Sciatic nerve (tissue), 2 donors: ENCODE measurements at places on chromosomes 16 and 17.
A peak's percentile ranks its signal among the peaks of the same experiment; 100 is the strongest.

GRCh38 chr16:78694414-78694813 is 595.0 kb downstream of the WWOX start:
- DNase-seq, result no peak

- no peak for DNase-seq
Observed at GRCh38 chr17:52470553-52470952, 312.0 kb upstream of the CA10 start.

DNA sequence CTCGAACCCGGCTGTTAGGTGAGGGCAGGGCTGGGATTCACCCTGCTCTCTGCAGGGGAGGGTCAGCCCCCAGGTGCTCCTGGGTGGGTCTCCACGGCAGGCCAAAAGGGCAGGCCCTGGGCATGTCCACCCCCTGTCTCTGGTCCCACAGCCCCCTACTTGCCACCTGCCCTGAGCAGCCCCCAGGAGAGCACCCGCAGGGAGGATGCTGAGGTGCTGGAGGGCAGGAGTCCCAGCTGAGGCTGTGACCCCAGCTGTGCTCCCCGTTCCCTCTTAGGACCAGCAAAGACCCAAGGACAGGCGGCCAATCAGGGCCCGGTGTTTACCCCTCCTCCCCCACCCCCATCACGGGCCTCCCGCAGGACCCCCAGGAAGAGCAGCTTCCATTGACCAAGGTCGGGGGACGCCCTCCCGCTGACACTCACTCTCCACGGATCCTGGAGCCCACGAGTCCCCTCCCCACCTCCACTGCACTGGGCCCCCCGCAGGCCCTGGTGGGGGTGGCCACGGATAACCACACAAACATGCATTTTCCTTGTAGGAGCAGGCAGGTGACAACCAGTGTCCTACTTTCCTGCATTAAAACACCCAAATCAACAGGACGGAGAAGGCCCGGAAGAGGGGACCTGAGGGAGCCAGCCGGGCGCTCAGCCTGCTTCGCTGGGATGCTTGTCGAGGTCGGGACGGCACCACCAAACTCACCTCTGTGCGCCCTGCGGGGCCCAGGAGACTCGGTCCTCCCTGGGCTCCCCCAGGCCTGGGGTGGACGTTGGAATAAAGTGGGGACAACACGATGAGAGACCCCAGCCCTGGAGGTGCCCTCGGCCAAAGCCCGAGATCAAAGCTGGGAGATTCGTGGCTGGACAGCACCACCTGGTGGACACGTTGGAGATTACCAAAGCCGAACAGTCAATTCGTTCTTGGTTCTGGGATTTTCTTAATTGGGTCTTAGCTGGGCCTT is 22.5 kb upstream of the ENPP7 start:
- peak; percentile 80 for DNase-seq

GRCh38 chr16:12086822-12087221 is 110.3 kb downstream of the SNX29 start:
- DNase-seq, result peak; percentile 13

DNA sequence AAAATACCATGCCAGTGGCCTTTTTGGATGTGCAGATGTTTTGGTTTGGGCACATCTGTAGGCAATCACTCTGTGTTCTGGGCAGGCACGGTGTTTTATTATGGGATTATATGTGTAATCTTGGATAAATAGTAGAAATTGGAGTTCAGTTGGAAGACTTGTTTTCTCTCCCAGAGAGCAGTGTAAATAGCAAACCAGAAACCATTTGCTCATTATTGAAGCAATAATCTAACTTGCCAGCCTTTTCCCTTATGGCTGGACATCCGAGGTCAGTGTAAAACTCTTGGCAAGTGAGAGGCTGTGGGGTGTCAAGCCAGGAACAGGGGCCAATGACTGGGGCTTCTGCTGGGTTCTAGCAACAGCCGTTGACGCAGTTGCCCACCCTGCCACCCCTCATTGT is 69.9 kb downstream of the IRX3 start:
- no peak for DNase-seq

DNA sequence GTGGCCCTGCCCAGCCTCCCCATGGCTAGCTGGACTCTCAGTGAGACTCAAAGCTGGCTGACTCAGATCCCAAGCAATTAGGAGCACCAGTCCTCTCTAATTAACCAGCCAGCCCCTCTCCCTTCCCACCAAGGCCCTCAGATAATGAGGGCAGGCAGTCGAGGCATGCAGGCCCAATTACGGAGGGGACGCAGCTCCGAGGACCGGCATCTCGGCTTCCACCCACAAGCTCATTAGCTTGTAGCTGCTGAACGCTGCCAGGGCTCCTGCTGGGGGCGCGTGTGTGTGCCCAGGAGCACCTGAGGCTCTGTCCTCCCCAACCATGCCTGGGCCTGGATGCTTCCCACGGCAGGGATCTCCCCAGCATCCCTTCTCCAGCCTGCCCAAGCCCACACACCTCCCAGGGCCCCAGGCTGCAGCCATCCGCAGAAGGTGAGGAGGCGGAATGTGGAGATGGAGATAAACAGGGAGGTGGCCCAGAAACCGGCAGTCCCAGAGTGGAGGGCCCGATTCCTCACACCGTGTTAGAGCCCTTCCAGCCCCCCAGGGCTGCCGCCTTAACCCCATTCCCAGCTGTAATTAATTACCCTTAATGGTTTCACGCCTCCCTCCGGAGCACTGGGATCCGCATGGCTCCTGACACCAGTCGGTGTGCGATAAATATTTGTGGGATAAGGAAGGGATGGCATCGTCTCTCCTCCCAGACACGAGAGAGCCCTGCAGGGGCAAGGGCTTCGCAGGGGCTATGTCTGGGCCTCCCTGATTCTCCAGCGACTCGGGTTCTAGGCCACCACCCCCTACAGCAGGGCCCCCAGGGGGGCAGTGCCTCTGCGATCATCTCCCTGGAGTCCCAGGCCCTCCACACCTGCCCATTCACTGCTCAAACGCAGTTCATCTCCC is 42.2 kb downstream of the RPH3AL start:
- DNase-seq, result no peak

DNA sequence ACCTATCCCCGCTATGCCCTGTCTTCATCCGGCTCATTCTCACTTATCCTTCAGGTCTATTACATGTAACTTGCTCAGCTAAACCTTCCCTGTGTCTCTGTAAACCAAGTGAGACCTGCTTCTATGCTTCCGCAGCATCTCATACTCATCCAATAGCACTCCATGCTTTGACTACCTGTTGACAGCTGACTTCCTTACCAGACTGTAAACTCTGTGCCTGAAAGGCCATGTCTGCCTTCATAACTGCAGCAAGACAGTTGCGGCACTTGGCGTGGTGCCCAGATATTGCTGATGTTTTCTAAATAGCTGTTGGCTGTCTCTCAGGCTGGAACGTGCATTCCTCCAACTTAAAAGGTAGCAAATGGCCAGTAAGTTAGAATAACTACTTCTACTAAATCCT is 1.8 kb upstream of the OR1E1 start:
- DNase-seq, result no peak

DNA sequence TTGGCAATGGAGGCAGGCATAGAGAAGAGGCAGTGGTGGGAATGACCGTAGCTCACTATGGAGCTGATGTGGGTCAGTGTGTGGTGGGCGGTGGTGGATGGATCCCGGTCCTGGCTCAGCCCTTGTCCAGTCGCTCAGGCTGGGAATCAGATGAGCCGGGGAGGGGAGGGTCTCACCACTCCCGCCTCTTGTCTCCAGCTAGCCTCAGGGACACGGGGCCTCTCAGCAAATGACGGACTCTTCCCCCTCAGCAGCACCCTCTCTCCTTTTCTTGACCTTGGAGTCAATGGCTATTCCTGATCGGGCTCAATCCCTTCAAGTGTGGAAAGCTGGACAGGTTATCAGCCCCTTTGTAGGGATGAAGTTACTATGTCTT is 208.5 kb downstream of the NTN1 start:
- DNase-seq, result no peak

GRCh38 chr16:21265104-21265837 is 12.8 kb downstream of the CRYM start:
- no peak for DNase-seq

DNA sequence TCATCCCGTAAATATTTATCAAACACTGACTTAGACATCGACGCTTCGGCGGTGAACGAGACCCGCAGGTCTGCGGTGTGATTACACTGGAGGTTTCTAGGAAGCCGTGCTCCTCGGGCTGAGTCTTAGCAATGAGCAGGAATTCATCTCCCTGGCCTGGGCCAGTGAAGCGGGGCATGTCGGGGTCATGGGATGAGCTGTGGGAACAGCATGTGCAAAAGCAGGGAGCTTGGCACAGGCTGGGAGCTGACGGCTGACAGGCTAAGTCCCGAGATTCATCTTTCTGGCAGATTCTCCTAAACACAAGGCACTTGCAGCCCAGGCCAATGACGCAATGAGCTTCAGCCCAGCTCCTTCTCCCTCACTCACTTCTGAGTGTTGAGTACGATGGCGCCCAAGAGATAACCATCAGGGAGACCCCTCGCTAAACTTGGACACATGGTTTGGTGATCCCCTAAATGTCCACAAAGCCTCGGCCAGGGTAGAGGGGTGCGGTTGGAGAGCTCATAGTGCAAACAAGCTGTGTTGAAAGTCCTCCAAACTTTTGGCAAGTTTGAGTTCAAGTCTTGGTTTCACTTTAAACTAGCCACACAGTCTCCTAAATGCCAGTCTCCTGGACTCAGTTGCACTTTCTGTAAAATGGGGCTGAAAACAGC is 12.8 kb downstream of the CRISPLD2 start:
- DNase-seq, result peak; percentile 91

GRCh38 chr17:29559640-29560039 is 7.2 kb downstream of the ABHD15 start:
- DNase-seq, result peak; percentile 9

DNA sequence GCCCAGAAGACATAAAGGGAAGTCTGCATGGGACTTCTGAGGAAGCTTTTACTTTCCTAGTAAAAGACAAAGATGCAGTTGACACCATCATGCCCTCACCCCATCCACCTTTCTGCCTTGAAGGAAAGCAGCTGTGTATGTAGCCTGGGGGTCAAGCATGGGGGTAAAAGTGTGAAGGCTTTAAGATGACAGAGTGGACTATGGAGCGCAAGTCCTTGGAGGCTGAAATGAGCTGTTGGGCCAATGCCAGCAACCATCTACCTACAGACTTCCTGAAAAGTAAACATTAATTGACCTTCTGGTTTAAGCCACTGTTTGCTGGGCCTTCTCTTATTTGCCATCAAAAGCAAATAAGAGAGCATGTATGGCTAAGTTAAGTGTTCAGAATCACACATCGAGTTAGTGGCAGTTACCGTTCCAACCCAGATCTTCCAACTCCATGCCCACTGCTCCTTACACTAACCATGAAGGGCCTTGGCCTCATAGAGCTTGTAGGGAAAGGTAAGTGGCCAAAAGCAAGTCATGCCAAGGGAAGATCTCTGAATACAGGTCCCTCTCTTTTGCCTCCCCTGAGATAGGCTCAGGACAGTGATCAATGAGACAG is 30.0 kb downstream of the SLC13A5 start:
- no peak for DNase-seq

DNA sequence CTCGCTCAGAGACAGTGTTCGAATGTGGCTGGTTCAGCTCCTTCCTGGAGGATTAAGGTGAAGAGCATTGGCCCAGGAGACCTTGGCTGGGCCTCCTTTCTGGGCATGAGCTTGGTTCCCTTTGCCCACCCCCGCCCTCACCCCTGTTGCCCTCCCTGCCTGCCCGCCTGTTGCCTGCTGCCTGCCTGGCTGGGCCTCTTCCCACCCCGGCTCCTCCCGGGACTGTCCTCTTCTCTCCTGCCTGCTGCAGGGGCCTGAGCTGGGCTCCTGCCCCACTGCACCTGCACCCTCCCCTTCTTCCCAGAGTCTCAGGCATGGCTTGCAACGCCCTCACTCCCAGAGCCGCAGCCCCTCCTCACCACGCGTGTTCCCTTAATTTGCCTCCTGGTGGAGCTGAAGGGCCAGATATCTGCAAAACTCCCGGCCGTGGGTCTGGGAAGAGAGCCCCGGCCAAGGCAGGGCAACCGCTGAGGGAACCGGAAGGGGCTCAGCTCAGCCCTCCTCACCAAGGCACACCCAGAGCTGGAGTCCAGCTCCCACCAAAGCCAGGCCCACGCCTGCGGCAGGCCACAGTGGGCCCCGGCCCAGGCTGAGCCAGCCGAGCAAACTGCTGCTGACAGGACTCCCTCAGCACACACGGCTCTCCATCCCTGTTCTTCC is 31.2 kb downstream of the MNT start:
- no peak for DNase-seq

- no peak for DNase-seq
Observed at GRCh38 chr17:5478992-5479391, 7.0 kb downstream of the DERL2 start.

DNA sequence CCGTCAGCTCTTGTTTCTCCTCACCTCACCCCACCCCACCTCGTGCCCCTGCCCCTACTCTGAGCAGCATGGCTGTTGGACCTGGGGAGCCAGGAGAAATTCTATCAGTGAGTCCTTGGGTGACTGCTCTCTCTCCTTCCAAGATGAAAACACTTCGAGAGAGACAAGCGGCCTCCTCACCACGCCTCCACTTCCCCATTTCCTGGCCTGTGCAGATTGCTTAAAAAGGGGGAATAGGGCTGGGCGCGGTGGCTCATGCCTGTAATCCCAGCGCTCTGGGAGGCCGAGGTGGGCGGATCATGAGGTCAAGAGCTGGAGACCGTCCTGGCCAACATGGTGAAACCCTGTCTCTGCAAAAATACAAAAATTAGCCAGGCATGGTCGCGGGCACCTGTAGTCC is 9.5 kb downstream of the DLX4 start:
- no peak for DNase-seq

DNA sequence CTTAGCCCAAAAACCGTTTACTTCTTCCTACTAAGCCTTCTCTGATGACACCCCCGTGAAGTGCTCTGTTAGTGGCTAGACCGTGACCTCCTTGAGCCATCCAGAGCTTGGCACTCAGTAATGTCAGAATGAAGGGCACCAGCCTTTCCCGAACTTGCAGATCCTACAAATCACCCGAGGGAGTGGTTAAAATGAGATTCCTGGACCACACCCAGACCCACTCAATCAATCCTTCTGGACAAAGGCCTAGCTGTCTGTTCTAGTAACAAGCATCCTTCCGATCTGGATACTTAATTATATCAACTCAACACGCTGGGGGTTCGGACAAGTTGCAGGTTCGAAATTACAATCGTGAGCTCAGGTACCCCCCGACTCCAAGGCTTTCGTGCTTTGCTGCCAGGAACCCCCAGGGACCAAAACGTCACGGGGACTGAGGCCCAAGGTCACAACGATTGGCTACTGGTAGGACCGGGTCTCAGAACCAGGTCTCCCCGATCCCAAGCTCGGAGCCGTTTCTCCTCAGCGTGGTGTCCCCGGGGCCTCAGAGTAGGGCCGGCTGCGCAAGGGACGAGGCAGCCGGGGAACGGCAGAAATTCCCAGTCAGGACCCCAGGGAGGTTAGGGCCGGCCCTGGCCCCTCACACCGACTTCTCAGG is 527 bp downstream of the CIAPIN1 start:
- peak; percentile 66 for DNase-seq

DNA sequence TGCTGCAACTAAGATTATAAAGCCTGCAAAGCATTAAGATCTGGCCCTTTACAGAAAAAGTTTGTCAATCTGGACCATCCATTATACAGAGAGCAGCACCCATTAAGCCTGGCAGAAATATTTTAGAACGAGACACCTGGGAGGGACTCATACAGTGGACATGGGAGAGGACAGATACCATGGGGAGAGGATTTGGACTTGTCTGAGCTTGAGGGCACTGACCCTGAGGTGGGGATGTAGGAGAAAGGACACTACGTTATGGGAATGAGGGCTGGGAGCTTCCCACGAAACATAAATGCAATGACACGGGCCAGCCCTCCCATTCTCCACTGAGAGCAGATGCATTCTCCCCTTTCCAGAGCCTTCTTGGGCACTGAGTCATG is 6.2 kb downstream of the RUSF1 start:
- DNase-seq, result peak; percentile 32
